ENCODE measurements at places on chromosomes 13 and 19.
A peak's percentile ranks its signal among the peaks of the same experiment; 100 is the strongest.

- no peak for DNase-seq
- no peak overlapping the region for H3K27ac ChIP-seq
- H3K36me3 ChIP-seq = peaks cover 2% of the 10 kb centered on the region
- H3K27me3 ChIP-seq = no peaks in the 10 kb centered on the region
These were observed 1.7 kb downstream of the MLLT1 start for GRCh38 chr19:6278051-6278450.

- no peak for DNase-seq
- no peaks in the 10 kb centered on the region for H3K27me3 ChIP-seq
- H3K36me3 ChIP-seq = no peaks in the 10 kb centered on the region
- peaks cover under 1% of the 10 kb centered on the region for H3K4me1 ChIP-seq
These were observed 24.6 kb downstream of the XPO4 start for GRCh38 chr13:20877902-20878301.

GRCh38 chr19:46764817-46765291 lies 18.6 kb upstream of the STRN4 start:
- H3K4me1 ChIP-seq = peaks cover 5% of the 10 kb centered on the region
- DNase-seq = no peak
- H3K36me3 ChIP-seq = no peaks in the 10 kb centered on the region
- no peak overlapping the region for H3K4me3 ChIP-seq
- H3K27ac ChIP-seq = no peak overlapping the region

DNA sequence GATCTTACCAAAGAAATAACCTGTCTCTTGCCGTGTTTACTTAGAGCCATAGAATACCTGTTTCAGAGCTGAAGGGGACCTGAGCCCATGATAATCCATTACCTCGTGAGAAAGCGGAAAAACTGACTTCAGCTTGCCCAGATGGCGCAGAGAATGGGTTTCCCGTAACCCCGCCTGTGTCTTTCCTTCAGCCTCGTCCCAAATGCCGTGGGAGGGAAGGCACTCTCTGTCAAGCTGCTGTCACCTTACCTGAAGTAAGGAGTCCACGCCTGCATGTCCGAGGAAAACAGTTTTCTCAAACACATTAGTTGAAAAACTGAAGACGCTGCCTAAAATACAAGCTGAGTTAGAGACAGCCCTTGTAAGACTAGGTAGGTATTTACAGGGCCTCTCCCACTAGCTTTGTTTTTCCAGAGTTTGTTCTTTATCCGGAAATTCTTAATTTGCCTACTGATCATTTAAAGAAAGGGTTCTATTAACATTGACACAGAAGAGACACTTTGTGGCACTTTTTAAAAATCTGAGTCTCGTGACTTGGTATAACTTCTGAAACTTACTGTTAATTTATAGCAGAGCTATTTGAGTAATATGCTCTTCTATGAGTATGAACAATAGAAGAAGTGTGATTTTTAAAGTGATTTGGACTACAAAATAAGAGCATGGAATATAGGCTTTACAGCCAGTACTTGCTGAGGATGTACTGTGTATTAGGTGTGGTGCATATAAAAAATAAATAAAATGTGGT lies 1.3 kb upstream of the INTS6 start:
- DNase-seq = no peak
- H3K4me1 ChIP-seq = peaks cover 31% of the 10 kb centered on the region
- H3K36me3 ChIP-seq = peaks cover 4% of the 10 kb centered on the region
- peak overlapping the region; percentile 94 for H3K27ac ChIP-seq
- H3K27me3 ChIP-seq = no peaks in the 10 kb centered on the region

GRCh38 chr19:40229484-40229883 lies 3.0 kb upstream of the CCNP start:
- peaks cover 1% of the 10 kb centered on the region for H3K36me3 ChIP-seq
- no peaks in the 10 kb centered on the region for H3K4me1 ChIP-seq
- H3K27ac ChIP-seq = no peak overlapping the region
- H3K4me3 ChIP-seq = no peak overlapping the region
- no peak for DNase-seq

GRCh38 chr19:2770055-2771013 lies 12.7 kb downstream of the SGTA start:
- peaks cover 24% of the 10 kb centered on the region for H3K36me3 ChIP-seq
- no peak for DNase-seq
- no peak overlapping the region for H3K27ac ChIP-seq
- peaks cover 18% of the 10 kb centered on the region for H3K4me1 ChIP-seq

- H3K27ac ChIP-seq = no peak overlapping the region
- H3K27me3 ChIP-seq = no peaks in the 10 kb centered on the region
- no peaks in the 10 kb centered on the region for H3K4me1 ChIP-seq
- H3K36me3 ChIP-seq = no peaks in the 10 kb centered on the region
- H3K4me3 ChIP-seq = no peak overlapping the region
- no peak for DNase-seq
These were observed 125.3 kb downstream of the TSHZ3 start for GRCh38 chr19:31223740-31224534.

DNA sequence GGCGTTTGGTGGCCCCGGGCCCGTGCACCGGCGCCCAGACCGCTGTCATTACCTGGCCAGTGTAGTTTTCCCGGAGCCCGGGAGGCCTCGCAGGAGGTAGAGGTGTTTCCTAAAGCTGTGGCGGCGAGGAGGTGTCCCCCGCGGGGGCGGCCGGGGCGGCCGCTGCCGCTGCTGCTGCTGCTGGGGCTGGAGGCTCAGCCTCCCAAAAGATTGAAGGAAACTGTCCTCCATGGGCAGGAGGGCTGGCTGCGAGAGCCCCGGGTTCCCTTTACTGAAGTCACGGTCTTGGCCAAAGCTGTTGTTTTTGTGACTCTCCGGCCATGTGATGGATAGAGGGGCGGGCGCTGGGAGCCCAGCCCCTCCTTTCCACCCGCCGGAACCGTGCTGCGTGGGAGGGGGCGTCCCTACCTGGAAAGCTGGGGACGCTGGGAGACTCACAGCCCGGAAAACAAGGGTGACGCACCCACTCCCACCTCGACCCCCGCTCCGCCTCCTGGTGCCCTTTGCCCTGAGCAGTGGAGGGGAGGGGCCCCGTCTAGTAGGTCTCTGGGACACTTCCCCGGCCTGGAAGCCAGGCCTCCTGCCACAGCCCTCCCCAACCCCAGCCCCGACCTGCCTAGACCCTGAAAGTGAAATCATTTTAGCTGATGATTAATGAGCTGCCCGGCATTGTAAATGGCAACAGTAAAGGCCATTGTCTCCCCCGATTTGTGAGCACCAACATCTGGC lies at the start of gene N4BP2L1:
Gene N4BP2L1, minus strand, starts transcription at position 279 of the 729 bp plus-strand sequence. Its CDS starts 48 bp downstream, at position 231.
- peak within 1 kb of the TSS; percentile 95 for H3K27ac ChIP-seq
- H3K4me1 ChIP-seq = peaks cover 40% of the 10 kb centered on the region
- DNase-seq = peak; percentile 85
